ENCODE measurements at places on chromosomes 7 and 10.

DNA sequence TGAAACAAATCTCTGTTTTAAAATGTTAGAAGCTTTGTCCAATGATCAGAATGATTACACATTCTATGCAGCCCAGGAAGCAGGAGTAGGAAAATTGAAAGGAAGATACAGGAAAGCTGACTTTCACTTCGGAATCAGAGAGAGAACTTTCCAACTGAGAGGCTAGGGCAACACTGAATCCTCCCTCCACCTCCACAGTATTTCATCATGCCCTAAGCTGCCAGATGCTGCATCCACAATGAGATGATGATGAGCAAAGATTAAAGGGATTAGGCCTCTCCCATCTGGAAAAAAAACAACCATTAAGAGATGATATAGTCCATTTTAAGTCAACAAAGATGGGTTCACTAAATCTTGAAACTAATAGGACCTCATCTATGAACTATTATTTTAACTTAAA lies 215.6 kb downstream of the GPR37 start:
- no peak for DNase-seq

DNA sequence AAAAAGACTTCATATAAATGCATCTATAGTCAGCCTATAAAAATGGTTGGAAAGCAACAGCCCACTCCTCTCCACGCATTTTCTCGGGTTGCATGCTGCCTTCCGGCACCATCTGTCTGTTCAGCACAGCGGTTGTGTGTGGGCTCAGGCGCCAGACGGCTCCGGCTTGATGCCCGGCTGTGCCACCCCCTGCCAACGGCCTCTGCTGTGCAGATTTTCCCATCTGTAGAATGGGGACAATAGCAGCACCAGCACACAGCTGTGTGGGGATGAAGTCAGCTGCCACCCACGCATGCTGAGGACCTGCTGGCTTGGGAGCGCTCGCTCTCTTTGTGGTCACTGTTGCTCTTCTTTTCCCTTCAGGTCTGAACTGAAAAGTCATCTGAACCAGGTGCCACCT lies 19.5 kb downstream of the PRKAG2 start:
- peak; percentile 49 for DNase-seq

DNA sequence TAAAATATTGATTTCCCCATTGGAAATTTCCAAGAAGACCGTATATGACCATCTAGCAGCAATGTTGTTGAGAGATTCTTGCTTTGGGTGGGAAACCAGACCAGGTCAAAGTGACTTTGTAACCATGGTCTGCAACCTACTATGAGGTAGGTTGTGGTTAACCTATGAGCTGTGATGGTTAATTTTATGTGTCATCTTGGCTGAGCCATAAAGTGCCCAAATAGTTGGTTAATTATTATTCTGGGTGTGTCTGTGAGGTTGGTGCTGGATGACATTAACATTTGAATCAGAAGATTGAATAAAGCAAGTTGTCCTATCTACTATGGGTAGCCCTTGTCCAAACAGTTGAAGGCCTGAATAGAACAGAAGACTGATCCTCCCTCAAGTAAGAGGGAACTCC lies 18.3 kb upstream of the RALA start:
- no peak for DNase-seq

GRCh38 chr7:113283861-113284260 lies 165.5 kb upstream of the SMIM30 start:
- no peak for DNase-seq

GRCh38 chr7:544338-545221 lies 24.9 kb upstream of the PDGFA start:
- no peak for DNase-seq

DNA sequence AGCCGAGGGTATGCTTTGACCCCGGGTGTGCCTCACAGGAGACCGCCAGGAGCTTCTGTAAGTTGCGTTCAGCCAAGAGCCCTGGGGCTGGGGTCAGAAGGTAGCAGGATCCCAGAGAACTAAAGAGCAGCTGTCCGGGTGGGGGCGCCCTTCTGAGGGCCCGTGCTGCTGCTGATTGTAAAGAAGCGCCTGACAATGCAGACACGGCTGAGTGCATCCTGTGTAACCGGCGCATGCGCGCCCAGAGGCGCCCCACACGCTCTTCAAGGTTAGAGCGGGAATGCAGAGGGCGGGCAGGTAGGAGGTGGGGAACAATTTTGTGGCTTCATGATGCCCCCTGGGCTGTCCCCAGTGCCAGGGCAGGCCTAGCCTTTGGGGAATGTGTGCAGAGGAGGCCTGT lies 210.2 kb upstream of the CTBP2 start:
- DNase-seq = no peak

- DNase-seq = no peak
These were observed 78.8 kb downstream of the SND1 start for GRCh38 chr7:127730658-127731276.

DNA sequence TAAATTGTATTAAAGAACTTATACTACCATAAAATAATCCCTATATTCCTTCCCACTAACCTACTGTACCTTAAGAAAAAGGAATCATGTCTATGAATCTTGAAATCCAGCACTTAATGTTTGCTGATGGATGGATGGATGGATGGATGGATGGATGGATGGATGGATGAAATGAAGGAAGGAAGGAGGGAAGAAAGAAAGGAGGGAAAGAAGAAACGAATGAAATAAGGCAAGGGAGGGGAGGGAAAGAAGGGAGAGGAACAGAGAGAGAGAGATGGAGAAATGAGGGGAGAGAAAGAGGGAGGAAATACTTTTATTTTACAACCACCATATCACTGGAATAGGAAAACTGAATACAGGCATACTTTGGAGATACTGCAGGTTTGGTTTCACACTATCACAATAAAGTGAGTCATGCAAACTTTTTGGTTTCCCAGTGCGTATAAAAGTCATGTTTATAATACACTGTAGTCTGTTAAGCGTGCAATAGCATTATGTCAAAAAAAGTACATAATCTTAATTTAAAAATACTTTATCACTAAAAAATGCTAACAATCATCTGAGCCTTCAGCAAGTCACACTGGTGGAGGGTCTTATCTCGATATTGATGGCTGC lies 219.8 kb downstream of the CHCHD3 start:
- DNase-seq = no peak

DNA sequence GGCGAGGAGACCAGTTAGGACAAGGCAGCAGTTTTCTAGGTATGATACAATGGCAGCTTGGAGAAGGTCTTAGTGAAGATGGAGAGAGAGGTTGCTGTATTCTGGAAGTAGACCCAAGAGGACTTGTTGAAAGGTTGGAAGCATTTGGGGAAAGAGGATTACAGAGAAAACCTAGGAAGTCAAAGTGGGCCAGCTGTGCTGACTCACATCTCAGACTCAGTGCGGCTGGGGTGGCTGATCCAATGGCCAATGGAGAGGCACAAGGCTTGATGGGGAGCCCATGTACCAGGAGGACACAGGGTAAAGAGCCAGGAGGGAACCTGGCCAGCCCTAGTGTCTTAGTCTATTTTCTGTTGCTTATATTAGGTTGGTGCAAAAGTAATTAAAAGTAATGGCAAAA lies 194.5 kb upstream of the GALNT17 start:
- DNase-seq = no peak

DNA sequence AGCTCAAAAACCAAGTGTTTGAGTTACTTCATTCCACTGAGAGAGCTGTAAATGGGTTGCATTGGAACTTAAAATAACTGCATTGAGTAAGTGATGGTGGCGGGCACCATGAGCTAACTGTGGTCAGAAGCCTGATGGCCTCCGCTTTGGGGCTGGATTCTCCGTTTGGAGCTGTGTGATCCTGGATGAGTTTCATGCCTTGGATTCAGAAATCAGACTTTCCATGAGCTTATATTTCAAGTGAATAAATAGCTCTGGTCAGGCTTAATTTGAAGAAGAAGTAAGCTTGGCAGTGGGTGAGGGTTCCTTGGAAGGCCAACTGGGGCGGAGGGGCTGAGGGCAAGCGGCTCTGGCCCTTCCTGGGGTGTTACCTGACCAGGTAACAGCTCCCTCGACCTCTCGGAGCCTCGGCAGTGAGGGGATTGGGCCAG lies 5.6 kb downstream of the HTRA1 start:
- DNase-seq = no peak

DNA sequence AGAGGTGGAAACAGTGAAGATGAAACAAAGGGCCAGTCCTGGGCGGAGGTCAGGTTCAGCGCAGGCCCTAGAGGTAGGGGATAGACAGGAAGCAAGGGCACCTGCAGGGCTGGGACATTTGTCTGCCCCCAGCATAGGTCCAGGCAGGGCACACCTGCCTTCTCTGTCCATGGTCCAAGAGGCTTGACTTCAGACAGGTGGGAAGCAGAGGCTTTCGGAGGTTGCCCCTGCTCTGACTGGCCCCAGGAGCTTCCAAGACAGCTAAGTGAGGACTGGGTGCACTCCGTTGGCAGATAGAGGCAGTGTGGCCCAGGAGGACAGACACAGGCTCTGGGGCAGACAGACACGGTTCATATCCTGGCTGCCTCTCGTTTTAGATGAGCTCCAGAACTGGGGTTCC lies 71.6 kb upstream of the GRB10 start:
- DNase-seq = no peak

DNA sequence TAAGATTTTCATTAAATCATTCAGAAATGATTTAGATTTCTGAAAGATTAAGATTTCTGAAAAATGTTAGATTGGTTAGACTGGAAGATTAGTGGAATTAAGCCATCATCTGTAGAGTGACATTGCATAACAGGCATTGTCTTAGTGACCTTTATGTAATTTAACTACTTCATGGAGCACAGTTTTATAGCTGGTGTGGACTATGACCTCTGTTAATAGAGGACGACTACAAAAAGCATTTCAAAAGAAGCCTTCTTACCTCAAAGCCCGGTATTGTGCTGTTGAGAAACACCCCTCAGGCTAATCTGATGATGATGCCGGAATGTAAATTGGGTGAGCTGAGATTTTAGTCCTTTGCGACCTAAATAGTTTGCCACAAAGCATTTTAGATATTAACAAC lies 55.6 kb downstream of the GALNT11 start:
- DNase-seq = no peak

GRCh38 chr10:4623757-4624420 lies 202.1 kb upstream of the AKR1E2 start:
- DNase-seq = no peak

DNA sequence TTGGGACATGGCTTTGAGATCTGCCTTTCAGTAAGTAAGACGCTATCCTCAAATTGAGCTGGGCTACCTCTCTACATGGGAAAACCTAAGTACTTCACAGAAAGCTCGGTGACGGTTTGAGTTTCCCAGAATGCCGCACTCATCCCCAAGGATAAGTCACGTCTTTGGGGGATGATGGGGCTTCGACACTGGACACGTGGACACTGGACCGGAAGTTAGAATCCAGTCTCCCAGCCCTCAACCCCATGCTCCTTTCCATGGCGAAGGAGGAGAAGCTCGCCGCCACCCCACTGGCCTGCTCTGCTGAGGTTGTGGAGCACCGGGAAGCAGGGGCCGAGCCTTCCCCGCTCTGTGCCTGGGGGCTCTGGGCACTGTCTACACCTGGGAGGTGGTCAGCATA lies 27.5 kb downstream of the PTPRE start:
- no peak for DNase-seq

- no peak for DNase-seq
These were observed 53.5 kb downstream of the TRIL start for GRCh38 chr7:28904578-28905048.
